ENCODE measurements at places on chromosomes 13 and 19.

GRCh38 chr19:39410017-39410830, 2.2 kb upstream of the PLEKHG2 start:
- peak; percentile 66 for DNase-seq

- no peak for DNase-seq
Observed at GRCh38 chr19:30731591-30731990, 359.4 kb downstream of the ZNF536 start.

GRCh38 chr13:30042891-30043630, 192.6 kb upstream of the UBL3 start:
- no peak for DNase-seq

GRCh38 chr19:41427647-41428480, 690 bp upstream of the B3GNT8 start:
- DNase-seq = no peak

- no peak for DNase-seq
Observed at GRCh38 chr19:1396768-1397679, 4.3 kb downstream of the GAMT start.

DNA sequence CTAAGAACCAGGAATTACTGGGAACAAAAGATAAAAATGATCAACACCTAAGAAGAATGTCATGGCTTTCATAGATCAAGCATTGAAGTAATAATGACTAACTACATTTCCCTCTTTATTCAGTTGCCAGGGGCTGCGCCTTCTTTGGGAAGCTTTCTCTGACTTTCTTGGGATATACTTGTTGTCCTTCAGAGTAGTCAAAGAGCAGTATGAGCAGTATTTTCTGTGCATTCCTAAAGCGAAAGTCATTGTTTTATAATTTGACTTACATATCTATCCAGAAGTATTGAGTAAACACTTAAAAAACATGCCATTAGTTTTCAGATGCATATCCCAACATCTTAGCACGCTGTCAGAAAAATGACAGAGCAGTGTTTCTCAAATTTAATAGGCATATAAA, 2412.4 kb downstream of the PCDH9 start:
- no peak for DNase-seq

GRCh38 chr13:101535192-101535746, 82.8 kb downstream of the ITGBL1 start:
- no peak for DNase-seq

DNA sequence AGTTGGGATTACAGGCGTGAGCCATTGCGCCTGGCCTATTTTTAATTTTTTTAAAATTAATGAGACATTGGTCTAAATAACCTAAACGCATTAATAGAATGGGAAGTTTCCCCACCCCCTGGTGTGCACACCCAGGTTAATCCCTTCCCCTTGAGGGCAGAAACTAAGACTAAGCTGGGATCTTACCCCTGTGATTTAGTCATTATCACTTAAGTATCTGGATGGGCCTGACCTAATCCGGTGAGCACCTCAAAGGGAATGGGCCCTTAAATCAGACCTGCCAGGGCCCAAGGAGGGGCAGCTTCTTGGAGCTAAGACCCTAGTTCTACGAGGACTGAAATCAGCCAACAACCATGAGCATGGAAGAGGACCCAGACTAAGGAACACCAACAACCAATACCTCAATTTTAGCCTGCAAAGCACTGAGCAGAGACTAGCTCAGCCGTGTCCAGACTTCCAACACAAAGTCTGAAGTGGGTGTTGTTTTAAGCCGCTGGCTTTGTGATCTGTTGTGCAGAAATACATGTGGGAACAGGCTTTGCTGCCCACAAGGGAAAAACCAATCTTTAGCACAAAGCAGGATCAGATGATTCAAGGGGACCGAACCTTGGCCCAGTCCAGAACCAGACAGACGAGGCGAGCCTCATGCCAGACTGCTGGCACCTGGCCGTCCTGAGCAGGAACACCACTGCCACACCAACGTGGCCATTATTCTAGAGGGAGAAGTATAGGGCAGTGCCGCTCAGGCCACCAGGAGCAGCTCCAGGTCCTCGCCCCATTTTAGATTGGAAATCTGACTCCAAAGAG, 7.1 kb downstream of the UBE2S start:
- no peak for DNase-seq

DNA sequence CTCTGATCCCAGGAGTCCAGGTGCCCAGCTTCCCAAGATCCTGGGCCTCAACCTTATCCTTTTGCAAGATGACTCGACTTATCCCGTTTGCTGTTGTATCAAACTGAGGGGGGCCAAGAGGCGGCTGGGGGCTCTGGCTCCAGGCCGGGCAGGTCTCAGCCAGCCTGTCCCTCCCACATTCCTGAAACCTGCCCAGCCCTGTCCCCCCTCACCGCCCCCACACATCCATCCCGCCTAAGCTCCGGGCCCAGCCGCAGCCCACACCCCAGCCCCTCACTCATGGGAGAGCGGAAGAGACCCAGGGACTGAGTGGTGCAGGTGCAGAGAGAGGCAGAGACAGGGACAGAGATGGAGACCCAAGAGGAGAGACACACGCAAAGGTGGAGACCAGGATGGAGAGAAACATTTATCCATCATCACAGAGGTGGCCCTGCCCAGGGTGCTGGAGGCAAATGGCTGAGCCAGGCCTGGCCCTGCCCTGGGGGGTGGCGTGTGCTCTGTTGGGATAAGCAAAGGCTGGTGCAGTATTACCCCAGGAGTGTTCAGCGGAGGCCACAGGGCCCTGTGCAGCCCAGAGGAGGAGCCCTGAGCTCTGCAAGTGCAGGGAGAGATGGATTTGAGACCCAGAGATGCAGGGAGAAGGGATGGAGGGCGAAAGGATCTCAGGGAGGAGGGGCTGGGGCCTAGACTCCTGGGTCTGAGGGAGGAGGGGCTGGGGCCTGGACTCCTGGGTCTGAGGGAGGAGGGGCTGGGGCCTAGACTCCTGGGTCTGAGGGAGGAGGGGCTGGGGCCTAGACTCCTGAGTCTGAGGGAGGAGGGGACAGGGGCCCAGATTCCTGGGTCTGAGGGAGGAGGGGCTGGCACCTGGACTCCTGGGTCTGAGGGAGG, 1.6 kb downstream of the BCAM start:
- DNase-seq = no peak

- no peak for DNase-seq
Observed at GRCh38 chr13:52070929-52071523, 46.5 kb downstream of the UTP14C start.

DNA sequence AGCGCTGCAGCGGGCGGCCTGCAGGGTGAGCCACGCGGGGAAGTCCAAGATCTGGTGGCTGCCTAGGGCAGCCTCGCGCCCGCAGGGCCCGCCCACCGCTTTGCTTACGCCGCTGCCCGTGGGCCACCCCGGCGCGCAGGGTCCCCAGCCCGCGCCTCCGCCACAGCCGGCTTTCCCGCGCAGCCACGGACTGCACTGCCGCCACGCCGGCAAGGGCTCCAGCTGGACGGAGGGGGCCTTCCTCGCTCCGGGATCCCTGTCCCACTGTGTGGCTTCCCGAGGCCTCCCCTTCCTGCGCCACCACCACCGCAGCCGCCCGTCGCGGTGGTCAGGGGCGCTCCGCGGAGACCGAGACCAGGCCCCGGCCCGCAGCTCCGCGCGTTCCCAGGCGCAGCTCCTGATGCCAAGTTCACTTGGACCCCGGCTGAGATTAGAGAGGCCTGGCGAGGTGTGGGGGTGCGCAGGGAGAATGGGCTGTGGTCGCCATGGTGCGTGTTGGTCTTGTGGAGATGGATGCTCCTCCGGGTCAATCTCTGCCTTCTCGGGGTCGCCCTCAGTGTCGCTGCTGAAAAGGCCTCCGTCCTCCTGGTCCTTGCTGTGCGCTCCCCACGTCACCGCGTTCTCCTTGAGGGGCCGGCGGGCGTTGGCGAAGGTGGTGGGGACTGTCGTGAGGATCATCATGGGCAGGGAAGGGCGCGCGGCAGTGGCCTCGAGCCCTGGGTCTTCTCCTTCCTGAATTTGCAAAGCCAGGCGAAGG, 17.9 kb upstream of the RNF17 start:
- DNase-seq = no peak

GRCh38 chr19:21463449-21464105, 41.8 kb upstream of the ZNF429 start:
- no peak for DNase-seq

- no peak for DNase-seq
Observed at GRCh38 chr13:108322206-108322824, 52.8 kb downstream of the TNFSF13B start.

DNA sequence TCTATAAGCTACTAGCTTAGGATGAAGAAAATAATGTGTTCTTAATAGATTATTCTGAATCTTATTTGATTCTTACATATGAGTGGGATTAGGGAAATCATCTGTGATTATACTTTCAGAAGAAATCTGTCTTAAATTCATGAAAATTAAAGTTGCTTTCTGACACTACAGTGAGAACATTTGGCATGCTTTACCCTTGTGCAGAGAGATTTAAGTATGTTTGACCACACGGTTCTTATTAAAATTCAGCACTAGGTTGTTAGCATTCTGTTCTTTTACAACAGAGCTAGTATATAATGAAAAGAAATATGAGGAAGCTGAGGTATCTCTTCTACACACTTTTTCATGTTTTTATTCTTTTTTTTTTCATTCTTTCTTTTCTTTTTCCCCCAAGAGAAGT, 2723.9 kb downstream of the PCDH9 start:
- DNase-seq = no peak

DNA sequence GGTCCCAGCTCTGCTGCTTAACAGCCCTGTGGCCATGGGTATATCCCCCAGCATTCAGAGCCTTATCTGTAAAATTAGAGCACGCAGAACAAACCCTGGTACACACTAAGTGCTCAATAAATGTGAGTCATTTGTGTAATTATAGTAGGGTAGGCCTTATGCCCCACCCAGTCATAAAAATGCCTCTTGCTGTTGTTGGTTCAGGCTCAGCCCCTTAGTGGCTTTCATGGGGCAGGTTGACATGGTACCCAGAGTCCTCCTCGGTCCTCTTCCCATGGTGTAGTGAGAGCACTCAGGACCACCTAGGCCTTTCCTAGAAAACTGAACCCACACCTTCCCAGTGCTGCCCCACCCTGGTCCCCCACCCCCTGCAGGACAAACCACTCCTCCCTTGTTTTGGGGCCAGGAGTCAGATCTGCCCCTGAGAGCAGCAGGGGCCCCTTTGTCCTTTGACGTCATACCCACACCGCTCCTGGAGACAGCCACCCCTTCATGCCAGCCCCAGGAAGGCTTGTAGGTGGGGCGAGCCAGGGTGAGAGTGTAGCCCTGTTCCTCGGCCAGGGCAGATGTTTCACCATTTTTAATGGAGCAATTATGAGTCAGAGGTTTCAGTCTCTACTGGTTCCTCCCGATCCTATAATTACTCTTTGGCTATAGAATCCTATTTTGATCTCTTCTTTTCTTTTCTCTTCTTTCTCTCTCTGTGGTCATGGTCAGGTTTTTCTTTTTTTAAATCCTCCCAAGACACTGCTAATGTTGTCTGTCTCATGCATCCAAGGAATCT, 36.8 kb downstream of the ACTN4 start:
- DNase-seq = no peak

DNA sequence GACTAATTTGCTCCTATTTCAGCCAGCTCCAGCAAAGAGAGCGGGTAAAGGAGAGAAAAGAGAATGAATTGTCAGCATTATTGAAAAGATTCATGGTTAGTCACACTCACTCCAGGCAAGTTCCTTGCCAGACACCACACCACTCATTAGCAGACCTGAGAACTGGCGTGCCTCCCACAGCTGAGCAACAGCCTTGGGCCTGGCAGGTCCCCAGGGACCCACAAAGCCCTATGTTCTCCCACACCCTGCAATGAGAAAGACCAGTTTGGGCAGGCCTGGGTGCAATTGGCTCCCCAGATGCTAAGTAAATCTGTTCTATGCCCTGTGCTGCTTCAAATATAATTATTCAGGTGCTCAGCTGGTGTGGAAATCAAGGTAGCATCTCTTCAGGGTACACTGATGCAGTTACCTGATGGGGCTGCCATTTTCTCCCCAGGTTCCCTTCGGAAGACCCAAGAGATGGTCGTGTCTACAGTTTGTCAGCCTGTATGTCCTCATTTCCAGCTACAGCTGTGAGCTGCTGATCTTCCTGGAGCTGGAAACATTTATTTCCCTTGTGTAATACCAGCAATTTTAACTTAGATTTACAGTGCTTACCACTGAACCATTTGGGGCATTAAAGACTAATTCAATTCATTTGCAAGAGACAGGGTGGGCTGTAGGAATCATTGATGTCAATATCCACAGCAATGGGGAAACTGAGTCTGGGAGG, 405.0 kb downstream of the COG6 start:
- no peak for DNase-seq

GRCh38 chr19:43441716-43442115, 23.7 kb downstream of the LYPD3 start:
- DNase-seq = no peak

DNA sequence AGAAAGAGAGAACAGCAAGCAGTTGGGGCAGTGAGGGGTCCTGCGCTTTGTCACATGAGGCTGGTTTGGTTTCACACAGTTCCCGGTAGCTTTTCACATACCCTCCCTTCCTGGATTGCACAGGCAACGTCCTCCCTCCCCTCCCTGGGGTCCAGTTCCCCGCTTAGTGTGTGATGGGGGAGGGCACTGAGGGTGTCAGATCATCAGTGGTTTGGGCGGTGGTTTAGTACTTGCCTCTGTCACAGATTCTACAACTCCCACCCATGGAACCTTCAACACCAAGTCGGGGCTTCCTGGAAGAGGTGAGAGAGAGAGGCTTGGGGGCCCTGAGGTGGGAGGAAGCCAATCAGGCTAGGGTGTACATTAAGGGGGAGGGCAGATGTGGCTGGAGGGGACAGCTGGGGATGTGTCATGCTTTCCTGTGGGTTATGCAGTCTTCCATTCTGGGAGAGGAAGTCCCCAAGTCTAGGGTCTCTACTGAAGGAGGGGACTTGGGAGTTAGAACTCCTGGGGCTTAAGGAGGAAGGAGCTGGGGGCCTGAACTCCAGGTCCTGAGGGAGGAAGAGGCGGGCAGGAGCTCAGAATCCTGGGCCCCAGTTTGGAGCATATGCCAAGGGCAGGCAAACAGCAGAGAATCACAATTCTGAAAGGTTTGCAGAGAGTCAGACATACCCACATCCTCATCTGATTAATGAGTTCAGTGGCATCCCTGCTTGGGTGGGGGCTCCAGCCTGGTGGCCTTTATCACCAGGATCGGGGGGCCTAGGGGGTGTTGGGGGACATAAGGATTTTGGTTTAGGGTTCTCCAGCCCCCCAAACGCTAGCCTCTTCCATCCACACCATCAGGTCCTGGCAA, at the start of gene NKG7:
NKG7 (minus strand) TSS at position 6 of the 856 bp plus-strand sequence. CDS start 119 bp downstream, outside the sequence.
- DNase-seq = peak; percentile 19

DNA sequence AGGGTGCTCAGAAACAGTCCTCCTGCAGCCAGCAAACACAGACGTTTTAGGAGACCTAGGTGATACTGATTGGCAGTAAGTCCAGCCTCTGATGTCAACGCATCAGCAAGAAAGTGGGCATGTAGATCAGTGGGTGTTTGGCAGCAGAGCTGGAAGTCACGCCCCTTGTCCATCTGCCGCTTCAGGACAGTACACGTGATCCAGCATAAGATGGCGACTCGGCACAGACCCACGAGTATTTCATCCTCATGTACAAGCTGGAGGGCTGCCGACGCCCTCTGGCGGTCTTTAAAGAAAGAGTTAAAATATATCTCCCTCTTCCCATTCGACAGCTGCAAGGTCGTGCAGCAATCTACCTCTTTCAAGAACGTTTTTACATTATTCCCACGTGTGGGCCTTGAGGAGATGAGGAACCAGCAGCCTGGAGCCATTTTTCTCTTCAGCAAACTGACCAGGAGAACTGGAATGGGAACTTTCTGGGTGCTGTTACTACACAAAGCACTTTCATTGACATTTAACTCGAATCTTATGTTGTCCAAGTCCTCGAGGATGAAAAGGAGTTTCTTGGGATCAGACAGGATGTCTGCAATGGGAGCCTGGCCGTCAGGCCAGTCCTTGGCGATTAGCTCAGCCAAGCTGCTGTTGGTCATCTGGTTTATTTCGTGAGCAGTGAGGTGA, 22.3 kb downstream of the NLRP11 start:
- DNase-seq = peak; percentile 2

GRCh38 chr13:38914070-38914469, 76.6 kb downstream of the STOML3 start:
- DNase-seq = no peak

All from stimulated activated CD4-positive, alpha-beta T cell treated with anti-CD3 and anti-CD28 coated beads, Interleukin-1b, Interleukin-23, amount 100 ng/mL, for 1 hour (primary cell).